ENCODE measurements at places on chromosomes 4 and X. TPM values are rescaled to one million over a fixed set of nuclear protein-coding genes. Genes with fewer than 3 reads are reported as not detected.

DNA sequence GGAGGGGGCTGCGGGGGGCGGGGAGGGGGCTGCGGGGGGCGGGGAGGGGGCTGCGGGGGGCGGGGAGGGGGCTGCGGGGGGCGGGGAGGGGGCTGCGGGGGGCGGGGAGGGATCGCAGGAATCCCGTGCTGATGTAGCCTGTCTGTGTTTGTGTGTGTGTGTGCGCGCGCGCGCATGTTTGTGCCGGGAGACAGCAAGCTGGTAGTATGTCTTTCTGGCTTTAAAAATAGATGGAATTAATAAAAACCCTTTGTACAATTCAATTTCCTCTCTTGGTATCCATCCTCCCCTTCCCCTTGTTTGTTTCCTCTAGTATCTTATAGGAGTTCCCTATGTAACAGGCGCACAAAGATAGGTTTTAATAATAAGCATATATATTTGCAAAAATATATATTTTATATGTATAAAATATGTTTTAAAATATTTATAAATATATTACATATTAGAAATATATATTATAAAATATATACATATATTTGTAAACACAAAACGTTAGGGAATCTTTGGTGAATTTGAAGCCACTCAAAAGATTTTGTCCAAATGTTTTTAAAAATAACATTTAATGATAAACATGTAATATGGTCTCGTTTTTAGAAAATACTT, 782 bp downstream of the ARHGAP24 start:
- H3K27ac ChIP-seq: peak overlapping the region; percentile 87
- H3K4me3 ChIP-seq: peak overlapping the region; percentile 60
- H3K4me1 ChIP-seq: peaks cover 4% of the 10 kb centered on the region
- H3K27me3 ChIP-seq: no peaks in the 10 kb centered on the region
- no peaks in the 10 kb centered on the region for H3K36me3 ChIP-seq
- DNase-seq: peak; percentile 73

Gene GAGE12J
- not detected for total RNA-seq

DNA sequence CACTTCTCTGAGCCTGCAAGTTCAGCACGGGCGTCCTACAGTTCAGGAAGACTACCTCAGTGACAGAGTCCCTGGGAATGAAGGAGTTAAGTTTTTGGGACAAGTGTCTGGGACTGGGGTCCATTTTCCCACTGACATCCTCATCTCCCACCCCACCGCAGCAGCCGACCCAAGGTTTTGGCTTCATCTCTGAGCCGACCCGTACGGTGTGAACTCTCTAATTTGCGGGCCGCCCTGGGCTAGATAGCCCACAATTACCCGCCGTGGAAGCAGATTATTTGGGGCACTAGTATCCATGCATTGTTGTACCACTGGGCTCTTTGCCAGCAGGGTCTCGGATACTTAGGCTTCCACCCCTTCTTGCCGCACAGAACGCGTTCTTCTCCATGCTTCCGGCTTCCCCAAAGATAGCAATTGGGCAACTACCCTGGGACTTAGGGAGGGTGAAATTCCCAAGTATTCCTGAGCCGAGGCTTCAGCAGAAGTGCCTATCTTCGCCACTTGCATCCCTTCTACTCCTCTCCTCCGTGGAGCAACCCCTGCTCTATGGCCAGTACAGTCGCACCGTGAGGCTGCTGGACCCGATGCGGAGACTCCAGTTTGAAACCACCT, 2.4 kb downstream of the IL1RAPL2 start:
- no peaks in the 10 kb centered on the region for H3K36me3 ChIP-seq
- H3K4me3 ChIP-seq: no peak overlapping the region
- no peaks in the 10 kb centered on the region for H3K4me1 ChIP-seq
- H3K27ac ChIP-seq: no peak overlapping the region
- no peak for DNase-seq
- H3K27me3 ChIP-seq: no peaks in the 10 kb centered on the region

Gene MAGED4
- 2.1 TPM for total RNA-seq

- no peak for DNase-seq
- no peaks in the 10 kb centered on the region for H3K27me3 ChIP-seq
- no peak overlapping the region for H3K27ac ChIP-seq
- H3K36me3 ChIP-seq: no peaks in the 10 kb centered on the region
These were observed 118.4 kb downstream of the ASB9 start for GRCh38 chrX:15151267-15152186.

GRCh38 chr4:88696630-88697029, 999 bp downstream of the NAP1L5 start:
- H3K4me1 ChIP-seq: no peaks in the 10 kb centered on the region
- no peaks in the 10 kb centered on the region for H3K27me3 ChIP-seq
- H3K4me3 ChIP-seq: peak overlapping the region; percentile 56
- no peaks in the 10 kb centered on the region for H3K36me3 ChIP-seq
- DNase-seq: no peak
- H3K27ac ChIP-seq: no peak overlapping the region

Gene CCDC149
- total RNA-seq: 28.7 TPM

Data from upper lobe of right lung (tissue), 1 donor.